ENCODE measurements at places on chromosomes 2 and 18. TPM values are rescaled to one million over a fixed set of nuclear protein-coding genes. Genes with fewer than 3 reads are reported as not detected.

DNA sequence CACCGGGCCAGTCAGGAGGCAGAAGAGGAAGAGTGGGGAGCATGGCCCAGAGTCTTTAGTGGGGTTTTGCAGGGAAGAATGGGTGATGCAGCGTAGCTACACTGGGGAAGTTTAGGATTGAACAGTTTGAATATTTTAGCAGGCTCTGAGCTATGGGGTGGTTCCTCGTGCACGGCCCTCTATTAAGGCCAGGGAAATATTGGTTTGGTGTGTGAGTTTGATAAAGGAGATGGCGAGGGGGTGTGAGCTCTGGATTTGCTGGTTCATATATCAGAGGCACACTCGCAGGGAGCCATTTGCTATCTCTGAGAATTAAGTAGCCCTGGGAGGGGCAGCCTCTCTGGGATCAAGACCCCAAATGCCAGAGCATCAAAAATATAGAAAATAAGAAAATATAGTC is 50.1 kb downstream of the BOLA3 start:
- peaks cover 82% of the 10 kb centered on the region for H3K36me3 ChIP-seq
- no peak overlapping the region for H3K27ac ChIP-seq
- H3K4me1 ChIP-seq = no peaks in the 10 kb centered on the region
- DNase-seq = no peak
- H3K27me3 ChIP-seq = no peaks in the 10 kb centered on the region
- no peak overlapping the region for H3K4me3 ChIP-seq

The SCYGR4 gene
- not detected for total RNA-seq

DNA sequence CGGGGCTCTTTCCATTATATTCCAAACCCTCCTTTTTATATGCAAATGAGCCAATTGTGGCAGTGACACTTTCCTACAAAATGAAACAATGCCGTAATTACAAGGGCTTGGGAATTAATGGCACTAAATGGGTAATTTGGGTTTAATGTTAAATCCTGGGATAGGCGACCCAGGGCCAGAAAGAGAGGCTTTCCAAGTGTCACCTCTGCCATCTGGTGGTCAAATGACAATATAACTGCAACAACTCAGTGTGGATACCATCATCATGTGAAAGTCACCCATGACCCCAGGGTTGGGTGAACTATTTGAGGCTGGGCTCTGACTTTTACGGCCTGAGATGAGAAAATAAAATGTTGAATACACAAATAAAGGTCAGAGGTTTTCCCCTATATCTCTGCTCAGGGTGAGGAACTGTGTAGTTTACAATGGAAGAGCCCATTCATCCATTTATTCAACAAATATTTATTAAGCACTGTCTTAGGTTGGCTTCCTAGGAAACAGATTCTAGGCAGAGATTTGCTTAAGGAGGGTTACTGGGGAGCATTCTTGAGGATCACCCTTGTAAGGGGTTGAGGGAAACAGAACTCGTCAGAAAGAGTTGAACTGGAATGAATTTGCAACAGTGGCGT is 13.6 kb upstream of the THADA start:
- H3K36me3 ChIP-seq = no peaks in the 10 kb centered on the region
- DNase-seq = no peak
- H3K4me3 ChIP-seq = no peak overlapping the region
- H3K27me3 ChIP-seq = no peaks in the 10 kb centered on the region
- H3K4me1 ChIP-seq = no peaks in the 10 kb centered on the region
- no peak overlapping the region for H3K27ac ChIP-seq

DNA sequence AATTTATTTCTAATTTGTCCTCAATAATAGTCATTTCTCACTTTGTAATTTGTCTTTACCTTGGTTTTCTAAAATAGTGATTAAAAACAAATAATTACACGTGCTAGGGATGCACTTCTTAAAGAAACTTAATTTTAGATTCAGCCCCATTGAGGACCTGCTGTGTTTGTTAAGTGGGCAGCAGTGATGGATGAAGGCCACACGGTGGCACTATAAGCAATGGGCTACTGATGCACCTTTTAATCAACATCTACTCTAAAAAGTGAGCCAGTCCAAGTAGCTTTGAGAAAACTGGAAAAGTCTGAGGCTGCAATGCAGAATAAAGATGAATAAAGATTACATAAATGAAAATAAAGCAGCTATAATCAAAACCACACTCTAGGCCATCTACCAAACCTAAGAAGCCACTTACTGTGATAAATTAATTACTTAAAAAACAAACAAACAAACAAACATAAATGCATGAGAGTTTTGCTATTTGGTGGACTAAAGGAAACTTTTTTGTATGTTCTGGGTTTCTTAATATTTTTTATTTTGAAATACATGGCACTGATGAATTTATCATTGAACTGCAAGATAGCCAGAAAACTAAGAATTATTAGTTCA is 89.3 kb downstream of the PDE11A start:
- no peak overlapping the region for H3K4me3 ChIP-seq
- H3K4me1 ChIP-seq = no peaks in the 10 kb centered on the region
- DNase-seq = no peak
- H3K36me3 ChIP-seq = no peaks in the 10 kb centered on the region

DNA sequence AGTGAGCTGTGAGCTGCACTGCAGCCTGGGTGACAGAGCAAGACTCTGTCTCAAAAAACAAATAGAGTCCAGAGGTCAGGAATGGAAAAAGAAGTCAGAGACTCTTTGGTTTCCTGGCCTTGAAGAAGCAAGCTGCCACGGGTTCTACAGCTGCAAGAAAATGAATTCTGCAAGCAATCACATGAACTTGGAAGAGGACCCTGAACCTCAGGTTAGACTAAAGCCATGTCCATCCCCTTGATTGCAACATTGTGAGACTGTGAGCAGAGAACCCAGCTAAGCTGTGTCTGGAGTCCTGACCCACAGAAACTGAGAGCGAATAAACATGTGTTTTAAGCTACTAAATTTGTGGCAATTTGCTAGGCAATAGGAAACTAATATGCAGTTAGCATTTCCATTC is 12.9 kb upstream of the MIB1 start:
- no peak for DNase-seq
- no peaks in the 10 kb centered on the region for H3K36me3 ChIP-seq
- H3K27me3 ChIP-seq = no peaks in the 10 kb centered on the region
- H3K27ac ChIP-seq = no peak overlapping the region

All from tibial nerve (tissue), 4 donors.